Central memory CD8-positive, alpha-beta T cell (primary cell): ENCODE measurements at places on chromosomes 2 and 18.

DNA sequence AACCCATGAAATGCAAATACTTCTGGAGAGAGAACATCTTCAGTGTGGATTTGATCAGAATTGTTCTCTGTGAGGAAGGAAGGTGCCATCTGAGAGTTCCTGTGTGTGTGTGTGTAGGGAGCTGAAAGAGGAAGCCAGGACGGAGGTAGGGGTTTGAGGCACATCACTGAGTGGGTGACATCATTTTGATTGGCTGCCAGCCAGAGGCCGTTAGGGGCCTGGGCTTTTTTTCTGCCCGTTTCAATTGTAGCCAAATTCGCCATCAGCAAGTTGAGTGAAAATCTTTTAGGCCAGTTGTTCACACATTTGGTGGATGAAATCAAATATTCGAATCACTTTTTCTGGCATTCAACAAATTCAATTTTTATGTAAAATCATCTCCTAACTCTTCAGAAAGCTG is 48.9 kb downstream of the TSN start:
- no peak overlapping the region for H3K4me3 ChIP-seq
- no peaks in the 10 kb centered on the region for H3K36me3 ChIP-seq
- H3K27ac ChIP-seq, result no peak overlapping the region
- no peaks in the 10 kb centered on the region for H3K4me1 ChIP-seq

- H3K36me3 ChIP-seq, result no peaks in the 10 kb centered on the region
- peaks cover 13% of the 10 kb centered on the region for H3K4me1 ChIP-seq
- peaks cover 27% of the 10 kb centered on the region for H3K27me3 ChIP-seq
Measured at GRCh38 chr18:42114310-42114943, 159.4 kb downstream of the PIK3C3 start.

DNA sequence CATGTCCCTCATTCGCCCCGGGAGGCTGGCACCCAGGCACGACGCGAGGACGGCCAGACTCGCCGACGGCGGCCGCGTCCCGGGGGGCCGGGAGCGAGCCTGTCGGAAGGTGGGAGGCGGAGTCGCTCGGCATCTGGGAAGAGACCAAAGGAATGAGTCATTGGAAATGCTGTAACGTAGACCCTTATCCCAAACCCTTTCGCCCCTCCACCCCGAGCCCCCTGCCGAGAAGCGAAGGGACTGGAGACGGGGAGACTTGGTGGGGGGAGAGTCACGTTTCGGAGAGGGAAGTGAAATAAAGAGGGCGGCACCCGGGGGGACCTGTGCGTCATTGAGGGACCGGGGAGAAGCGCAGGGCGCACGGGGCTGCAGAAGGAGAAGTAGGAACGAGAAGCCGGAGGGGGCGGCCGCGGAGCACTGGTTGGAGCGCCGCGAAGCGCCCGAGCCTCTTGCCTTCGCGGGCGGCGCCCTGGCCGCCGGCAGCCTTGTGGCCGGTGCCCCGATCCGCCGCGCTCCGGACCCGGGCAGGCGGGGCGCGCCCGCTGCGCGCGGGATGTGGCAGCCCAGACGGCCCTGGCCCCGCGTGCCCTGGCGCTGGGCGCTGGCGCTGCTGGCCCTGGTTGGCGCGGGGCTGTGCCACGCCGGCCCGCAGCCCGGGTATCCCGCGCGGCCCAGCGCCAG is at the start of gene EMILIN2:
Gene EMILIN2, plus strand, starts transcription at position 371 of the 681 bp plus-strand sequence. Its CDS starts 183 bp downstream, at position 554.
- H3K4me1 ChIP-seq, result peaks cover 27% of the 10 kb centered on the region
- DNase-seq, result peak; percentile 25
- peaks cover 70% of the 10 kb centered on the region for H3K27me3 ChIP-seq

DNA sequence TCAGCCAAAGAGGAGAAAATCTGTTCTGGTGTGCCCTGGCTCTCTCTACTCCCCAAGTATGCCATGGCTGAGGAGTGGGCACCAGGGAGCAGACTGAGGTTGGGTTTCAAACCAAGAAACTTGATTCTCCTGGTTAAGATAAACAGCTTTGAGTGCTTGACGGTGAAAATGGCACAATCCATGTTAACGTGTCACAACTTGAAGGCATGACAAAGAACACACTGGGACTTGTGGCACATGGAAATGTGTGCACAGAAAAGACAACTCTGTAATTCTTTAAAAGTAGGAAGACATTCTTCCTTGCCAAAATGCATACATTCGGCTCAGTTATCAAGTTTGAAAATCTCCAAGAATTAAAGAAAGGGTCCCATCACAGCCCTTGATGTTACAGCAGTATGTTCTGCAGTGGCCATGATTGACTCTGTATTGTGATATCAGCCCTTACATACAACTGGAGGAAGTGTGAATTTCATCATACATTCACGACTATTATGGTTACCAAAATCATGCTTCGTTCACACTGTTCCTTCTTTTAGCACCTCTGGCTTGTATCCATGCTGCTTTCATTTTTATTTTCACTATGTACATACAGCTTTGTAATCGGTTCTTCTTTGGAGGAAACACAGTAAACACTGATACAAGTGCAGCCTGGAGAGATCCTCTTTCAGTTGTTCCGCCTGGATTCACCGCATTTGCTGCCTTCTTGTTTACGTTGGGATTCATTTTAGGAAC is 15.6 kb upstream of the ACTG2 start:
- no peak overlapping the region for H3K27ac ChIP-seq
- H3K4me1 ChIP-seq, result no peaks in the 10 kb centered on the region
- peaks cover 2% of the 10 kb centered on the region for H3K36me3 ChIP-seq
- no peak for DNase-seq

DNA sequence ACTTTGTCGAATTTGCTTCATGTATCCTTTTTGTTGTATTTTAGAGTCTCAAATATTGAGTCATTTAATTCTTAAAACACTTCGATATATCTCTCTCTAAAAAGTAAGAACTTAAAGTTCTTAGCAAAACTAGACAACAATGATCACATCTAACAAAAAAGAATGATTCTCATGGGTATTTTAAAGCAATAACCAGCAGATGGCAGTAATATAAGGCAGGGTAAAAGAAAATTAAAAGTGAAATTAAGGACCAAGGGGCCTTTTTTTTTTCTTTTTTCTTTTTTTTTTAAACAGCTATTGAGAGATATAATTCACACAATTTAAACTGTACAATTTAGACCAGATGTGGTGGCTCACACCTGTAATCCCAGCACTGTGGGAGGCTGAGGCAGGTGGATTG is 9.9 kb upstream of the AOX1 start:
- peaks cover 4% of the 10 kb centered on the region for H3K36me3 ChIP-seq
- DNase-seq, result no peak
- no peak overlapping the region for H3K4me3 ChIP-seq
- peaks cover 8% of the 10 kb centered on the region for H3K4me1 ChIP-seq

GRCh38 chr2:151481744-151482143 is 72.0 kb downstream of the RIF1 start:
- H3K4me3 ChIP-seq, result no peak overlapping the region
- no peak for DNase-seq
- peaks cover 12% of the 10 kb centered on the region for H3K36me3 ChIP-seq
- no peaks in the 10 kb centered on the region for H3K27me3 ChIP-seq
- no peaks in the 10 kb centered on the region for H3K4me1 ChIP-seq

DNA sequence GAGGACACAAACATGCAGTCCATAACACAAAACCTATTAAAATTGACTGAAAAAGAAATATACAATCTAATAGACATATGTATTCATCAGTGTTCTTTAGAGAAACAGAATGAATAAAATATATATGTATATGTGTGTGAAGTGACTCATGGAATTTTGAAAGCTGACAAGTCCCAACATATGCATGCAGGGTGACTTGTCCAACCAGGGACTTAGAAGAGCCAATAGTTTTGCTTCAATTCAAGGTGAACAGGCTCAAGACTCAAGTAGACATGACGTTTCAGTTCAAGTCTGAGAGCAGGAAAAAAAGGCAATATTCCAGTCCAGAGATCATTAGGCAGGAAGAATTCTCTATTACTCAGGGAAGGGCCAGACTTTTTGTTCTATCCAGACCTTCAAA is 271.2 kb upstream of the SETBP1 start:
- no peaks in the 10 kb centered on the region for H3K36me3 ChIP-seq
- H3K4me3 ChIP-seq, result no peak overlapping the region
- DNase-seq, result no peak
- no peaks in the 10 kb centered on the region for H3K27me3 ChIP-seq

- H3K27ac ChIP-seq, result peak overlapping the region; percentile 87
- no peaks in the 10 kb centered on the region for H3K4me1 ChIP-seq
- H3K36me3 ChIP-seq, result peaks cover 2% of the 10 kb centered on the region
- no peaks in the 10 kb centered on the region for H3K27me3 ChIP-seq
Measured at GRCh38 chr2:96099861-96100798, 16.2 kb downstream of the ADRA2B start.

- peak overlapping the region; percentile 78 for H3K4me3 ChIP-seq
- H3K4me1 ChIP-seq, result peaks cover 36% of the 10 kb centered on the region
- H3K36me3 ChIP-seq, result peaks cover 16% of the 10 kb centered on the region
- no peak for DNase-seq
- H3K27me3 ChIP-seq, result peaks cover 41% of the 10 kb centered on the region
- H3K27ac ChIP-seq, result no peak overlapping the region
Measured at GRCh38 chr18:79394534-79395307, 1.0 kb upstream of the NFATC1 start.

- peaks cover 2% of the 10 kb centered on the region for H3K36me3 ChIP-seq
- H3K27me3 ChIP-seq, result peaks cover 61% of the 10 kb centered on the region
- no peak overlapping the region for H3K27ac ChIP-seq
- H3K4me3 ChIP-seq, result no peak overlapping the region
Measured at GRCh38 chr2:227606476-227606875, 7.8 kb downstream of the SCYGR2 start.

GRCh38 chr2:203360833-203361430 is 32.7 kb downstream of the ABI2 start:
- H3K36me3 ChIP-seq, result peaks cover 4% of the 10 kb centered on the region
- peaks cover 11% of the 10 kb centered on the region for H3K4me1 ChIP-seq
- no peak for DNase-seq
- no peak overlapping the region for H3K4me3 ChIP-seq

GRCh38 chr18:62384068-62384467 is 59.0 kb downstream of the TNFRSF11A start:
- peaks cover 31% of the 10 kb centered on the region for H3K27me3 ChIP-seq
- peaks cover 3% of the 10 kb centered on the region for H3K36me3 ChIP-seq
- H3K4me3 ChIP-seq, result no peak overlapping the region
- H3K4me1 ChIP-seq, result no peaks in the 10 kb centered on the region
- no peak for DNase-seq

- peaks cover 11% of the 10 kb centered on the region for H3K36me3 ChIP-seq
- H3K4me3 ChIP-seq, result no peak overlapping the region
- no peaks in the 10 kb centered on the region for H3K4me1 ChIP-seq
- H3K27me3 ChIP-seq, result no peaks in the 10 kb centered on the region
Measured at GRCh38 chr2:232261776-232262175, 116.8 kb upstream of the ALPP start.

DNA sequence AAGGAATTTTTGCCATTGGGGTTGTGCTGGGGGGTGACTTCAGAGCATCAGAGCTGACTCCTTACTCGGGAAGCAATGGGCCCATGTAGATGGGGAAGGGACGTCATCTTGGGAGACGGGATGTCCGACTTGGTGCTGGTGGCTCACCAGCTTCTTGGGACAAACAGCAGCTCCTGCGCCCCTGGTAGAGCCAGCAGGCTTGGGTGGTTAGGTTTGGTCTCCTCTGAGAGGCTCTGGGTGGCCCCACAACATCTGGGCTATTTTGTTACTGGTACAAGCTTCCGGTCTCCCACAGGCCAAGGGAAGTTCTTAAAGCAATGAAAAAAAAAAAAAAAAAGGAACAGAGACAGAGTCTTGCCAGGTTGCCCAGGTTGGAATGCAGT is 1.8 kb downstream of the NGEF start:
- H3K4me3 ChIP-seq, result no peak overlapping the region
- no peaks in the 10 kb centered on the region for H3K4me1 ChIP-seq
- peaks cover 14% of the 10 kb centered on the region for H3K27me3 ChIP-seq
- H3K27ac ChIP-seq, result no peak overlapping the region
- no peak for DNase-seq

DNA sequence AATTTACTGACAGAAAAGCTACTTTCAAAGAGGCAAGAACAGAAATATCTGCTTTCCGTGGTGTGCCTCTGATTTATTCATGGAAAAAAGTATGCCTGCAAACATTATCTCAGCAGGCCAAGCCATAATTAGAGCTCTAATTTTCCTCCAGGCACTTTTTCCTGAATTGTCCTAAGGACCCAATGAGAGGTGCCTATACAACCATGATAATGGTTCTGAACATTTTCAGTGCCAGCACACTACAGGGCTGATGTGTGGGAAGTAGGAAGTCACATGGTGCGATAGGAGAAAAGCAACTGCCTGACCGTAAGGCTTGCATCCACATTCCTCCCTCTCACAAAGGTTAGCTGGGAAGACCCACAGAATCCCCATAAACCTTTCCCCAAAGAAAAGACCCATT is 45.9 kb upstream of the EGR4 start:
- no peak for DNase-seq
- H3K4me1 ChIP-seq, result no peaks in the 10 kb centered on the region
- no peaks in the 10 kb centered on the region for H3K27me3 ChIP-seq
- no peak overlapping the region for H3K4me3 ChIP-seq
- no peak overlapping the region for H3K27ac ChIP-seq

DNA sequence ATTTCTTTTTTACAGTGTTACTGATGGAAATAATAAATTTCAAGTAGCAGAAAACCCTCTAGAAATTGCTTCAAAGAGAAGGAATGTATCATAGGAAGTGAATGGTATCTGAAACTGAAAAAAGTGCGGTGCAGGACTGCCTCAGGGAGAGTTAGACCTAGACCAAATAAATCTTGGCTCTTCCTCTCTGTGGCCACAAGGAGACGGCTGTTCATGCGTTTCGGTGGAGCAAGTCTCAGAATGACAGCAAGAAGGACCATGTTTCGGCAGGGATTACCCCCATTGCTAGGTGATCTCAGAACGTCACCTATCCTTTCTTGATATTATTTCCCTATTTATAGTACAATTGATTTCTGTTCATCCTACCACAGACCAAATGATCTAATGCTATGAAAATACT is 522.3 kb downstream of the SOX11 start:
- no peak for DNase-seq
- no peak overlapping the region for H3K27ac ChIP-seq
- H3K4me3 ChIP-seq, result no peak overlapping the region
- no peaks in the 10 kb centered on the region for H3K27me3 ChIP-seq

GRCh38 chr2:216658757-216659156 is 25.5 kb downstream of the IGFBP2 start:
- no peak overlapping the region for H3K27ac ChIP-seq
- H3K36me3 ChIP-seq, result no peaks in the 10 kb centered on the region
- DNase-seq, result no peak
- H3K27me3 ChIP-seq, result peaks cover 10% of the 10 kb centered on the region

DNA sequence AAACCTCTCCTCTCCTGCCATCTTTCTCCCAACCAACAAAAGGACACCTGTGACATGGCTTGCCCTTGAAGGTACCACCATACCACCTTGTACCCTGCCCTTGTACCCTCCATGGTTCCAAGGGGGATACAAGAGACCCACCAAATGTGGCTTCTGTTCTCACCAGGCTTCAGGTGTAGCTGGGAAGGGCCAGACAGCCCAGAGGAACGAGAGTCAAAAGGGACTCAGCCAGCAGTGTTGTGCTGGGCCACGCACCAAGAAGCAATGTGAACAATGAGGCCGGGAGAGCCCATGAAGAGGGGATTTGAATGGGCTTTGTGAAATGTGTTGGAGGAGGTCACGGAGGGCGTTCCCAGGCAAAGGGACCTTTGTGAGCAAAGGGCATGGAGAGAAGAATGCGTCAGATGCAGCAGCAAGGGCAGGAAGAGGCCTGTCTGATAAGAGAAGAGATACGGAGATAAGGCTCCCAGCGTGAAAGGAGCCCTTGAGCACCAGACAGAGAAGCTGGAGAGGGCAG is 48.6 kb downstream of the PLB1 start:
- peak overlapping the region; percentile 76 for H3K27ac ChIP-seq
- DNase-seq, result no peak
- peaks cover 39% of the 10 kb centered on the region for H3K4me1 ChIP-seq
- peaks cover 14% of the 10 kb centered on the region for H3K27me3 ChIP-seq
- peaks cover 2% of the 10 kb centered on the region for H3K36me3 ChIP-seq
